ENCODE measurements at places on chromosomes 5 and 9.
A peak's percentile ranks its signal among the peaks of the same experiment; 100 is the strongest.

DNA sequence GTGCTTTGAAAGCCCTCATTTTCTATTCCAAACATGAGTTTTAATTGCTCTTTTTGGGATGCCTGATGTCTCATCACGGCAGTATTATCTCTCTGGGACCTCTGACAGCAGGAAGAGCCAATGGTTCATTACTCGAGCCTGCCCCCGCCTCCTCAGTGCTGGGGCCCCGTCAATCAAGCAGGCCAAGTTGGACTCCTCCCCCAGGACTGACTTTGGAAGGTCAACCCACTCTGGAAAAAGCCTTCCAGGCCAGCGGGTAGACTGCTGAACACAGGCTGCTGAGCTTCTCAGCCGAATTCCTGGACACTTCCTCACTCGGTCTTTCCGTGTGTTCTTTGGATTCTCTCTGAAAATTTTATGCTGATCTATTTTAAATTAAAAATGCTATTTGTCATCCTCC lies 9.5 kb upstream of the BARHL1 start:
- no peak for DNase-seq

DNA sequence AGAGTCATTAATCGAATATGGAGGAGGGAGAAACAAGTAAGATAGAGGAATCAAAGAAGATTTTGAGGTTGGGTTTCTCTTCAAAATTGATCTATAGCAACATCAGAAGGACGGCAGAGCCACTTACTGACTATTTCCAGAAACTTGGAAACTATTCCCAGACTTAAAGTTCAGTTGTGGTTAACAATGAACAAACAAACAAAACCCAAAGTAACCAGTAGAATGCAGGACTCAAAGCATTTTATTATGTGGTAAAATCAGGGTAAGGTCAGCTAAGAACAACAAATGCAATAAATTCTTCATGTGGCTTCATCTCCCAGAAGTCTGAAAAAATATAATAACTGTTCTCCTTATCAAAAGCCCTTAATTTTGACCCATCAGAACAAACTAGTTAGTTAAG lies 54.9 kb upstream of the OSMR start:
- DNase-seq = no peak

DNA sequence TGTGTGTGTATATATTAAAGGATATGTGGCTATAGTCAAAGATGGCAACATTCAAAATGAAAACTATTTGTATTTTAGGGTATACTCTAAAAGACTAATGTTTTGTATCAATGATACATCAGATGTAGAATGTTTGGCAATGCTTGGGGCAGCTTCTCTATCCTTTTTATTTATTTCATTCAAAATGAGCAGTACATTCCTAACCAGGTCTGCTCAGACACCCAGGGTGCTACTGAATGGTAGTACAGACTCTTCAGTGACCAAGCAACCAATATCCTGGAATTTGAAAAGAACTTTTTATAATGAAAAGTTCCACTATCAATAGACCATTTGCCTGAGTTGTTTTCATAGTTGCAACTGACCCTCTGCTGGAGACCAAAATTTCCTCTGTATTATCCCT lies 23.9 kb downstream of the MEGF9 start:
- no peak for DNase-seq

- DNase-seq = no peak
Observed at GRCh38 chr5:163773226-163773625, 267.8 kb downstream of the MAT2B start.

DNA sequence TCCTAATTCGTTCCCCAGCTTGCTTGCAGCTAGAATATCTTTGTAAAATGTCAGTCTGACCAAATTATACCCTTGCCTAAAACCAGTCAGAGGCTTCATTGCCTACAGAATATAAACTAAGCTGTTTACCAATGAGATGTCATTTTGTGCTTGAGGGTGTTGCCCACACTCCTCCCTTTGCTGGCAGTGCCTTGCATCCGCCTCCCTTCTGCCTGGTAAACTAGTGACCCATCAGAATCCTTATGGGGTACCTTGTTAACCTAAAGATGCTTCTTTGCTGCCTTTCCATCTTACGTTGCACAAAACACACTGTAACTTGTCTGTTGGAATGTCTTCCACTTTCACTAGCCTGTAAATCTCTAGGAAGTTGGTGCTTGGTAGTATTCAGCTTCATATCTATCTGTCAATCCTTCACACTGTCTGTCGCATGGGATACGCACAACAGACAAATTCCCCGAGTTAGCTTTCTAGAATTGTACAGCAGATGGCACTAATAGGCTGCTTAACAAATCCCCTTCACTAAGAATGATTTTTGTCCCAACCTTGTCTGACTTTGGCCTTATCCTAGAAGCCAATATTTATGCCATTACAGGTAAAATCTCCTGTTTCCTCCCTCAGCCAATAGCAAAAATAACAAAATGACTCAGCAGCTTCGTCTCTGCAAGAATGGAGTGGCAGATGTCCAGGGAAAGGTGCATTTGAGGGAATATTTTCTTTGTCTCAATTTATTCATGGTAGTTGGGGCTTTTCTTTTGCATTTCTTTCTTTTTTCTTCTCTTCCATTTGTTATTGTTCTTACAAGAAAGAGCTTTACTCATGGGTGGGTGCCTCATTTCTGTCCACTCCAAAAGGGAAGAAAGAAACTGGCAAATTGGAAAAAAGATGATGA lies 3.0 kb downstream of the NUDT2 start:
- no peak for DNase-seq

- no peak for DNase-seq
Observed at GRCh38 chr9:121262953-121263352, 5.0 kb upstream of the GSN start.

DNA sequence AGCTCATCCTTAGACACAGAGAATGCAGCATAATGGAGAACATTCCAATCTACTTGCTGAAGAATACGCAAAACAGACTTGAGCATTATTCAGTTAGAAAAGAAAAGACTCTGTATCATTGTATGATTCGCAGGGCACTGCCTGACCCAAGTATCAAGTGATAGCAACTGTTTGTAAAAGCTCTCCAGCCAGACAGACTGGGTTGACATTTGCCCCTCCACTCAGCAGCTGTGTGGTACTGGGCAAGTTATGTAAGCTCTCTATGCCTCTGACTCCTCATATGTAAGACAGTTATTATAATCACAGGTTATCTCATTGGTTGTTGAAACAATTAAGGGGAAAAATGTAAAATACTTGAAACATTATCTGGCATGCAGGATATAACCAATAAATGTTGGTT lies 505.0 kb downstream of the ELAVL2 start:
- DNase-seq = no peak

GRCh38 chr9:132125944-132126679 lies 35.7 kb upstream of the NTNG2 start:
- DNase-seq = no peak

- no peak for DNase-seq
Observed at GRCh38 chr5:15495026-15495425, 5.0 kb upstream of the FBXL7 start.

GRCh38 chr9:80951675-80952074 lies 737.7 kb downstream of the TLE1 start:
- no peak for DNase-seq

GRCh38 chr5:82684659-82685058 lies 392.5 kb downstream of the TMEM167A start:
- no peak for DNase-seq

GRCh38 chr9:132840980-132841379 lies 37.1 kb downstream of the AK8 start:
- DNase-seq = no peak

DNA sequence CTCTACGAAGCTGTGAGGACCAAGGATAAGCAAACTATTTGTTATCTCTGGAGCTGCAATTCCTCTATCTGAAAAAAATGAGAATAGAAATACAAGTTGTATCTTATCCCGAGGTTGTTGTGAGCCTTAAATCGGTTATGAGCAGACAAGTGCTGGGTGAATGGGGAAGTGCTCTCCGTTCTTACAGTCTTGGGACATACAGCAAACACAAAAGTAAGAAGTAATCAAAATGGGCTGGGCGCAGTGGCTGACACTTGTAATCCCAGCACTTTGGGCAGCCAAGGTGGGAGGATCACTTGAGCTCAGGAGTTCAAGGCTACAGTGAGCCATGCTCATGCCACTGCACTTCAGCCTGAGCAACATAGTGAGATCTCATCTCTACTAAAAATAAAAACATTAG lies 31.7 kb downstream of the ITK start:
- DNase-seq = no peak

GRCh38 chr5:151739939-151740335 lies 18.5 kb downstream of the ATOX1 start:
- no peak for DNase-seq

GRCh38 chr5:147057051-147057450 lies 177.8 kb upstream of the STK32A start:
- DNase-seq = no peak

DNA sequence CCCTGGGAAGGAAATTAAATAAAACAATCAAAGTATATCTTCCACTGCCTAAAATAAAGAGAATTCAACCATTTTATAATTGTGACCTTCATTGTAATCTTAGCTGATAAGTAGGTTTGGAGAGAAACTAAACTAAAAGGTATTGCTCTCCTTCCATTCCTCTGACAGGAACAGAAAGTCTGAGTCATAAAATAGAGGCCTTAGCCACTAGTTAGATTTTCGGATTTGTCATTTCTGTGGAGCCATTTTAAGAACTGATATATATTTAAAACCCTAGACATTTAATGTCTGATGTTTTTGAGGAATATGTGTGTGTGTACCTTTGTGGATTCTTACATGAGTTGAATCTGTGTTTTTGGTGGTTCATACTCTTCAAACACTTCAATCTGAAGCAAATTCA lies 11.8 kb upstream of the TMC1 start:
- DNase-seq = no peak

DNA sequence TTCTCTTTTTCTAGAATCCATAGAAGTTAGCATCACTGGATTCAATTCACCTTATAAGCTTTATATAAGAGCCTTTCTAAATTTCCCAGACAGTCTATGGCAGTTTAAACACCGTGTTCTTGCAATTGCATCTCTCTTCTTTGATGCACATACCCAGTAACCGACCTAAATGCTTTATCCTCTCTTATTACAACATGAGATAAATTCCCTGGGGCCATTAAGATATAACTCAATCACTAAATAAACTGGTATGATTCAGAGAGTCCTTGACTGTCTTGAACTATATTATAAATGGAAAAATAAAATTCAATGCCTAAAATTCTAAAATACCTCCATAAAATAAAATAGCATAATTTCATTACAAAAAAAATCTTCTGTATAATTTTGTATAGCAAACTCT lies 98.1 kb downstream of the DIRAS2 start:
- DNase-seq = no peak

GRCh38 chr9:70003901-70004714 lies 39.5 kb upstream of the MAMDC2 start:
- no peak for DNase-seq

GRCh38 chr9:113403646-113404045 lies 2.6 kb upstream of the ALAD start:
- peak; percentile 57 for DNase-seq

GRCh38 chr9:109176386-109176785 lies 9.3 kb upstream of the FRRS1L start:
- no peak for DNase-seq

GRCh38 chr5:143017541-143017940 lies 247.4 kb downstream of the ARHGAP26 start:
- no peak for DNase-seq

DNA sequence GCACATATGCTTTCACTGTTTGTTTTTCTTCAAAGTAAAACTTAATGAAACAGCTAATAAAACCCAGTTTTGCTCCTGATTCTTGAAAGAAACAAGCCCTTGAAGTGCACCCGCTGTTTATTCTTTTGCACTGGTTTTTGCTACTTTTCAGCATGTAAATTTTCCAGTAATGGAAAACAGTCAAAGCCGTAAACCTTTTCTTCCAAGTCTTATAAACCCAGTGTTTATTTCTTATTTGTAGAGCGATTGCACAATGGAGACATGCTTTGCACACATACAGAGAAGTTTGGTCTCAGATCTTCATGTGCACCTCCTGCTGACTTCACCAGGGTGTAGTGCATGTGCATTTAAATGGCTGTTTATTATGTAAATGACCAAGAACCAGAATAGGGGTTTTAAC lies 51.8 kb downstream of the ATG10 start:
- DNase-seq = no peak

DNA sequence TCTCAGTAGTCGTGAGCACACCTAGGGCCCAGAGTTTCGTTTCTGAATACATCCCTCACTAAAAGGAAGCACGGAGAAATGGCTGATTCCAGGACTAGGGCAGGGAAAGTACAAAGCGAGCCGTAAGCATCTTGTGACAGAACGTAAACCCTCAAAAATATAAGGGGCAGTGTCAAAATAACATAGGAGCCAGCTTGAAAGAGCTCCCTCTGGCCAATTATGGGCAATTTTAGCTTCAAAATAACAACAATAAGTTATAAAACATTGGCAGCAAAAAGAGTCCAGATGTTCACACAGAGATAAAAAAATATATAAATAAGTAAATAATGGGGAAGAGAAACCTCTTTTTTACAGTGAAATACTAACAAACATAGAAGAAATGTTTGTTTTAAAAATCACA lies 18.5 kb upstream of the GLIS3 start:
- DNase-seq = no peak

GRCh38 chr5:91109634-91110033 lies 273.5 kb downstream of the ARRDC3 start:
- no peak for DNase-seq

- DNase-seq = no peak
Observed at GRCh38 chr5:140925806-140926442, at the start of gene PCDHAC1. PCDHAC1 (plus strand) TSS chr5:140926299; CDS start chr5:140926893, 594 bp downstream.

GRCh38 chr9:131823701-131824146 lies 83.8 kb upstream of the RAPGEF1 start:
- no peak for DNase-seq

DNA sequence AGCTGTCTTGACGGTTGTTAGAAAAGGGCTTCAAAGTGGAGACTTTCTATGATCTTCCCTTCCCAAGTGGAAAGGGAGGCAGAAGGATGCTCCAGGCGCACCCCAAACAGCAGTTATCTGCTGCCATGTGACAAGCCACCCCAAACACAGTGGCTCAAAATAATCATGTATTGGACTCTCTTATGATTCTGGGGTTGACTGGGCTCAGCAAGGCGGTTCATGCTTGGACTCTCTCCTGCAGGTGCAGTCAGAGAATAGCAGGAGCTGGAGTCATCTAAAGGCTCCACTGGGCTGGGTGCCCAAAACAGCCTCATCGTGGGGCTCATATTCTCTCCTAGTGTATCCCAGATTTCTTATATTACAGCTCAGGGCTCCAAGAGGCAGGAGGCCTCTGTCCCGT lies 177.6 kb upstream of the IER5L start:
- no peak for DNase-seq

GRCh38 chr5:156103155-156103885 lies 223.6 kb upstream of the SGCD start:
- DNase-seq = no peak

DNA sequence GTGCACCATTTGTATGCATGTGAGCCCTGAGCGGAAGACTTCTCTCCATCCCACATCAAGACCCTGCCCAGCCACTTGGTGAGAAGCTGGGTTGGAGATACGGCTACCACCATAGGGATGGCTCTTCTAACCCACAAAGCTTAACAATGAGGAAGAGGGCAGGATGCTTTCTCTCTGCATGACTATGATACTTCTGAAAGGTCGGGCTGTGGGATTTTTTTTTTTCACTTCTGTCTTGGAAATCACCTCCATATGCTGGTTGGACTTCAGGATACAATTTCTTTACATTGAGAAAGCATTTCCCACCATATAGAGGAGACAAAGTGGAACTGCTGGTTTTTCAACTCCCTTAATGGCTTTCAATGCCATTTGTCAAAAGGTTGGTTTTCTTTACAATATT lies 30.5 kb downstream of the ZNF366 start:
- DNase-seq = no peak
